ENCODE measurements at places on chromosomes 1 and 21.

GRCh38 chr1:246216906-246217305 is 290.2 kb downstream of the SMYD3 start:
- DNase-seq = no peak

- DNase-seq = peak; percentile 50
Measured at GRCh38 chr1:51313961-51314777, 16.2 kb downstream of the TTC39A start.

DNA sequence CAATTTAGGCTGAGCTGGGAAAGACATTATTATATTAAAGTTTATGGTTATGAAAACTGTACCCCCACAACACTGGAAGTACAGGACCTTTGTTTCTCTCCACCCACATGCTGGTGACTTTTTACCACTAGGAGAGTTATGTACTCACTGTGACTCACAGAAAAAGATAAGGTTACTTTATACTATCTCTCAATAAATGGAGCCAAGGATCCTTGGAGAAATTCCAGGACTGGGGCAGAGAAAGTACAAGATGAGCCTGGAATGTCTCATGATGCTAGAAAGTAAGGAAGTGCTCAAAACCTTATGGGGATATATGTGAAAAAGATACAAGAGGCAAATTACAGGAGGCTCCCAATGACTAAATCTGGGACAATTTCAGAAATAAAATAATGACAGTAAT is 63.9 kb upstream of the C1orf105 start:
- no peak for DNase-seq

DNA sequence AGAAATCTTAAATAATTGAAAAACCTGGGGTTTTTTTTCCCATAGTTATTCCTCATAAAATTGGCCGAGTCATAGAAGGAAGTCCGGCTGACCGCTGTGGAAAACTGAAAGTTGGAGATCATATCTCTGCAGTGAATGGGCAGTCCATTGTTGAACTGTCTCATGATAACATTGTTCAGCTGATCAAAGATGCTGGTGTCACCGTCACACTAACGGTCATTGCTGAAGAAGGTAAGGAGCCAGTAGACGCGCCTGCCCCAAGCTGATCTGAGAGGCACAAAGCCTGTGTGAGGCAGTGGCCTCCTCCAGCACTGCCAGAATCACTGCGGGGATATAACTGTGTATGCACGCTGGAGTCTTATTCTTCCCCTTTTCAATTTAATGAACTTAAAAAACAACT is 100.3 kb downstream of the PHTF1 start:
- DNase-seq = no peak

- no peak for DNase-seq
Measured at GRCh38 chr1:56788102-56788501, 31.1 kb downstream of the FYB2 start.

DNA sequence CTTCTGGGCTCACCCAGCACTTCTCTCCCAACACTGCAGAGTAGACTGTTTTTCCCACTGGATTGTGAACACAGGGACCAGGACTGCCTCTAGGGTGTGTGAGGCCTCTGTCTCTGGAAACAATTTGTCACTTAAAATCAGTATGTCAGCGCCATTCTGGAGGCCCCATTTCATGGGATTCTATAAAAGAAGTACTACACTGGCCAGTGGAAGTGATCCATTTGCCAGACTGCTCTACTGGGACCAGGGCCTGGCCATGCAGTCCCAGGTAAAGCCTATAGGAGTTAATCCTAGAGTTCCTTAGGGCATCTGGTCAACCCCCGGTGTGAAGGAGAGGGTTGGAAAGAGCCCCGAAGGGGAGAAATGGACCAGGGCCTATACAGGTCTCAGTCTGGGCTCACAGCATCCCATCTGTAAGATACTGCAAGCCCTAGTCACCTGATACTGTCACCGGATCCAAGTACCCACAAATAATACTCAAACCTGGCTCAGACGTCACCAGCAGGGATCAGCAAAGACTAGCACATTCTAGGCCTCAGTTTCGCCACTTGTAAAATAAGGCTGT is 245.0 kb downstream of the FOXD2 start:
- no peak for DNase-seq

DNA sequence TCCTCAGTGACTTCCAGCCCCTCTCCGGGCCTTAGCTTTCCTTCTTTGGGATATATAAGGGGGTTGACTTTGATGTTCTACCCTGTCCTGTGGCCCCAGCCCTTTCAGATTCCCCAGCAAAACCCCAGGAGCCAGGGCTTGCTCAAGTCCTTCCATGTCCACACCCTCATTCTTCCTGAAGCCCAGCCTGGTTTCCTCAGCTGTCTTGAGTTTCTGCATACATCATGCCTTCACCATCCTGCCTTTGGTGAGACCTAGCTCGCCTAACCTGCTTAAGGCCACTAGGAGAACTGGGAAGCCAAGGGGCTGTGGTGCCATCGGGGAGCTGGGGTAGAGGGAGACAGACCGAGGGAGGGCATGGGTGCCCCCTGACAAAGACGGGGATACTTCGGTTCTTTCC is 17.2 kb upstream of the PEF1 start:
- no peak for DNase-seq

GRCh38 chr1:2887941-2888855 is 86.7 kb upstream of the TTC34 start:
- no peak for DNase-seq

- DNase-seq = no peak
Measured at GRCh38 chr1:3469104-3469848, 14.8 kb downstream of the ARHGEF16 start.

GRCh38 chr1:112982853-112983536 is 27.0 kb upstream of the SLC16A1 start:
- DNase-seq = no peak

DNA sequence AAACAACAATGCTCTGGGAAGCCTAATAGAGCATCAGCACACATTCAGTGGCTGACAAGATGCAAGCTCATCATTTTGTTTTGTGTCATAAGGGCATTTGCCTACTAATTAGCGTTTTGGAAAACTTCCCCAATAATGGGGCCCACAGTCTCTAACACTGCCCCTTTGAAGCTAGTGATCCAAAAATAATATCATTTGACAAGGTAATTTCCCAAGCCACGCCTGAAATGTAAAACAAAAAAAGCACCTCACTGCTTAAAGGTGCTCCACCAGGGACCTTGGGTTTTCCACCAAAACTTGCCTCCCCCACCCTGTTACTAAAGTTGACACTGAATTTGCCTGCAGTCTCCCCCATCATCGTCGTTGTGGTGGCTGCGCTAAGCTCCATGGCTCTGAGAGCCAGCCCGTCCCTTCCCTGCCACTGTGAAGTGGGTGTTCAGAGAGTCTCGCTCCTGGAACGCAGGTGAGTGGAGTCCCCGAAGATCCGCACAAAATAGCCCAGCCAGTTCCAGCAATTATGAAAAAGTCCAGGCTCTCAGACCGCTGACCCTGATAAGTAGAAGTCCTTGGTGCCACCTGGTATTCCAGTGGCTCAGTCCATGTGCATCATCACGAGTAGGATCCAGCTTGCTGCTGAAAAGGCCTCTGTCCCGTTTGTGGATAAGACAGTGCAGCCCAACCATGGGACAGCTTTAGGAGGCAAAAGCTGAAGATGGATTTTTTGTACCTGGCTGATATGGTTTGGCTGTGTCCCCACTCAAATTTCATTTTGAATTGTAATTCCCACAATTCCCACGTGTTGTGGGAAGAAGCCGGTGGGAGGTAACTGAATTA is 52.2 kb downstream of the RAB3GAP2 start:
- DNase-seq = no peak

DNA sequence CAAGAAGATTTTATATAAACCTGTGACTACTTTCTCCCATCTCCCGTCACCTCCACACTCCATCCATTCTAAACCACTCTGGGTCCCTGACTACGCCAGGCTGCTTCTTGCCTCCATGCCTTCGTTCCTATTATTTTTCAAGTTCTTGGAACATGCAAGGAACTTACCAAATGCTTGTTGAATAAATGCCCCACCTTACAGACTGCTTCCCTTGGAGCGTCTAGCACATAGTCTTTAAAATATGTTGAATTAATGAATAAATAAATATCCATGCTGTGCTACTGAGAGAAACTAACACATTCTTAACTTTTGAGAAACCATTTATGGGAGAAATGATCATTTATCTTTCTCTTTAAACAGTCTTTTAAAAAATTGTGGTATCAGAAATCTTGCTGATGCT is 27.6 kb downstream of the VTCN1 start:
- DNase-seq = no peak

DNA sequence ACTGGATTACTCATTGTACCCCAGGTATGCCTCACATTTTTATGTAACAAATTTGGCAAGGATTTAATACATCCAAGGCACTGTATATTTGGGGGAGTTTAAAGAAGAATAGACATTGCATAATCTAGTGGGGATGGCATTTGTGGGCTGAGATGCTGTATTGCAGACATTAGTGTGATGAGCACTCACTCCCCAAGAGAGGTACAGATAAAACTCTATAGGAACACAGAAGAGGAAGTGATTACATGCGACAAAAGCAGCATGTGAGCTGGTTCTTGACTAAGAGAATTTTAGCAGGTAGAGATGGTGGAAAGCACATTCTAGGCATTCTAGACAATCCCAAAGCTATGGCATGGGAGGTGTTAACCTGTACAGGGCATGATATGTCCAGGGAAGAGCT is 24.2 kb upstream of the CDC14A start:
- DNase-seq = no peak

- DNase-seq = no peak
Measured at GRCh38 chr21:39675993-39676661, 63.4 kb downstream of the B3GALT5 start.

GRCh38 chr21:42377951-42378340 is 11.6 kb upstream of the TFF1 start:
- no peak for DNase-seq

GRCh38 chr1:69081668-69082067 is 486.1 kb upstream of the LRRC7 start:
- DNase-seq = no peak

GRCh38 chr1:200954434-200954833 is 59.7 kb downstream of the INAVA start:
- no peak for DNase-seq

DNA sequence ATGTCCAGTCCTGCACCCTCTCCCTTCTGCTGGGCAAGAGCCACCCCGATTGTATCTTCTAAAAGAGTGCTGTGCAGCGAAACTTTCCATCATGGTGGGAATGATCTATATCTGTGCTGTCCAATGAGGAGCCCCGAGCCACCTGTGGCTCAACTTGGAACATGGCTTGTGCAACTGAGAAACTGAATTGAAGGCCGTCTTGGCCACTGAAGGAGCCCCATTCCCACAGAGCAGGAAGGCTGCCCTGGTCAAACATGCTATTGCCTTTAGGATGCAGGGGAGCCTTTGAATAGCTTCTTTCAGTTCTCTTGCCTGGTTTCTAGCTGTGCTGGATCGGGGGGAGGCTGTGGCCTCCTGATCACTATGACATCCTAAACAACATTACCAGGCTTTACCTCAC is 427.6 kb downstream of the SETD4 start:
- DNase-seq = no peak

DNA sequence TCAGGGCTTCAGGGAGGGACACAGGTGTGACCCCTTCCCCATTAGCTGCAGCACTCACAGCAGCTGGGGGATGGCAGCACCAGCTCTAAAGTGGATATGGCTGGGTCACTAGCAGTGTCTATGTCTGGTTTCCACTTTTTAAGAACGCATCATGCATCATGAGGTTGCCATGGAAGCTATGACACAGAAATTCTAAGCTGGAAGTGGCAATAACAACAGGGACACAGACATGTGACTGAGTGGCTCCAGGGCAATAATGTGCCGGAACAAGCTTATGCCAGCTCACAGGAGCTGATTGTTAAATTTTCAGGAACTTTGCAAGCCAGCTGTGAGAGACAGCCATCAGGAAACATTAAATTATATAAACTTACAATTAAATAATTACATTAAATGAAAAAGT is 51.2 kb upstream of the NFASC start:
- DNase-seq = no peak

DNA sequence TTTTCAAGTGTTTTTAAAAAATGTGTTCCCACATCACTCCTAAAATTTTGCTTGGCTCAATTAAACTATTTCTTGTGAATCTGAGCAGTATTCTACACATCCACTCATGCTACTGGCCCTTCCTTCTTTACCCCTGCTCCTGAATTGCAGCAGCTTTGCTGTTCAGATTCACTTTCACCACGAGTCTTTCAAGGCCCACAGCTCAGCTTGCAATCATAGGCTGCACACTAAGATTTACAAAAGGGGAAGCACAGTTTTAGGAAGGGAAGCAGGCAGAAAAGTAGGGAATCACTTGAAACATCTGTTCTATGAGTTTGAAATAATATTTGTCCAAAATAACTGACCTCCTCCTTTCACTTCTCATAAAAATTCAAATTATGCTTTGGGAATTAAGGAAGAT is 70.9 kb upstream of the EDEM3 start:
- DNase-seq = no peak

DNA sequence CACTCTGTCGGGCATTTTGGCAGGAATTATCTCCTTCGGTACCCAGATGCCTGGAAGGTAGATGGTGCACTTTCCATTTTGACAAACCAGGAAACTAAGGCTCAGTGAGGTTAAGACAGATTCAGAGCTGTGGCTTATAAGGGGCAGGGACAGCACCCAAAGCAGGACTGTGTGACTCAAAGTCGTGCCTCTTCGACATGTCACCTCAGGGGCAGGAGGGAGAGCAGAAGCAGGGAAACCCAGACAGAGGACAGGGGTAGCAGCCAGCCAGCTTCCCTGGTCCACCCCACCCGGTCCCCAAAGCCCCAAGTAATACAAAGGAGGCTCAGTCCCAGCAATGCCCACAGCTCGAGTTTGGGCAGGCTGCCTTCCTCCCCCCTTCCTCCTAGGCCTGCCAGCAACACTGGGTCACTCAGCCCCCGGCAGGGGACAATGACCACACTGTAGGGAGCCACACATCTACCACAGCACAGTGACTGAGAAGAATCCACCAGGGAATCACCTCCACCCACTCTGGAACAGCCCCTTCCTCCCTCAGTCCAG is 2.5 kb downstream of the RHOC start:
- no peak for DNase-seq

DNA sequence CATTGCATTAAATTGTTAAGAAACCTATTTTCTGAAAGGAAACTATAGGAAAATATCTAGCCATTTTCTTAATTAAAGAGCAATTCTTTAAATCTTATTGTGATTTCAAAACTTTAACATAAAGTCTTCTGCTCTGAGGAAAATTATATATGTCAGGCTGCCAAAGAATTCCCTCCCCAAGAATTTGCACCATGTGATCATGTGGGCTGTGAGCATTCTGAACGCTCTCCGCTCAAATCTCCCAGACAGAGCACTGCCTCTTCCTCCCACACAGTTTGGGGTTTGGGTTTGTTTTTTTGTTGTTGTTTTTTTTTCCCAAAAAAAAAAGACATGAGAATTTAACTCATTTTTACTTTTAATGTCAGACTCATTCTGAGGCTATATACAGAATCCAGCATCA is 155.9 kb upstream of the PALMD start:
- DNase-seq = no peak
